ENCODE measurements at places on chromosomes 2 and 18.

DNA sequence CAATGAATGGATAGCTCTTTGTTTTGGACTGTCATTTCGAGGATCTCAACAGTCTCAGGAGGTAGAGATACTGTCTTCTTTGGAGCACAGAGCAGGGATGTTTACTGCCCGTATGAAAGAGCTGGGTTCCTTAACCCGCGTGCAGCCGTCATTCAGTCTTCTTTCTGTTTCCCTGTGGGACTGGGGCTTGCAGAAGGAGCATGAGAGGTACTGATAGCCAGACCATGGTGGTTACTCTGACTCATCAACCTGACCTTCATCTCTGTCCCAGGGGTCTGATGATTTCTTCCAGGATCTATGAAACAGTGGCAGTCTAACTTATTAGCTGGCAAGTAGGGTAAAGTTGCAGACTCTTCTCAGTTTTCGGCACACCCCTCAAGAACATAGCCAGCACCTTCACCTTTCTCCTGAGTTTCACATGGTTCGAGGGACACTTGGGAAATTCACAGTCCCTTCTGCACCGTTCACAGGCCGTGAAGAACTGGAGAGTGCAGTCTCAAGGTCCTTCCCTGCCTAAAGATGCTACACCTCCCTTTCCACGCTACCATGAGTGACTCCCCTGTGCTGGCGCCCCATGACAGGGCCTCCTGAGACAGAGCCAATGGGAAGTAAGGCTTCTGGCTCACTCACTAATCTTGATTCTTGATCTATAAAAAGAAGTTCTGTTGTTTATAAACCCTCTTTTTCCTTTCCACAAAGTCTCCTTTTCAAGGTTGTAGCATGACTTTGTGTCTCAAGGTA, 226.2 kb downstream of the MC4R start:
- no peak for DNase-seq

DNA sequence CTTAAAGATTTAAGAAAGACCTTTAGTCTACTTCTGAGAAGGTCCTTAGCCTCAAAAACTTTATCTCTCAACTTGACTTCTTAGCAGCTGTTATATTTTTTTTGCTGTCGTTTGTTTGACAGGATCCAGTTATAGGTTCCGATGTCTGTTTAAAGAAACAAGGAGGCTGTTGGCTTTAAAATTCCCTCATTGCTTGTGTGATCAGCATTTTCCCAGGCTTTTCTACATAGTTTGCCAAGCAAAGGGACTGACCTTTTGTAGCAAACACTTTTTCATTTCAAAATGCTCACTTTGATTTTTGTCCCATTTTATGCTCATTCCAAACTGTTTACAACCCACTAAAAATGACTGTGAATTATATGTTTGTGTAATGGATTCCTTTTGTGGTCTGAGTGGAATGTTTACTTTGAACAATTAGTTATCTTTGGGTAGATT, 394.9 kb downstream of the ARHGAP15 start:
- DNase-seq, result no peak

- no peak for DNase-seq
Observed at GRCh38 chr18:46247942-46248341, 143.8 kb downstream of the HAUS1 start.

DNA sequence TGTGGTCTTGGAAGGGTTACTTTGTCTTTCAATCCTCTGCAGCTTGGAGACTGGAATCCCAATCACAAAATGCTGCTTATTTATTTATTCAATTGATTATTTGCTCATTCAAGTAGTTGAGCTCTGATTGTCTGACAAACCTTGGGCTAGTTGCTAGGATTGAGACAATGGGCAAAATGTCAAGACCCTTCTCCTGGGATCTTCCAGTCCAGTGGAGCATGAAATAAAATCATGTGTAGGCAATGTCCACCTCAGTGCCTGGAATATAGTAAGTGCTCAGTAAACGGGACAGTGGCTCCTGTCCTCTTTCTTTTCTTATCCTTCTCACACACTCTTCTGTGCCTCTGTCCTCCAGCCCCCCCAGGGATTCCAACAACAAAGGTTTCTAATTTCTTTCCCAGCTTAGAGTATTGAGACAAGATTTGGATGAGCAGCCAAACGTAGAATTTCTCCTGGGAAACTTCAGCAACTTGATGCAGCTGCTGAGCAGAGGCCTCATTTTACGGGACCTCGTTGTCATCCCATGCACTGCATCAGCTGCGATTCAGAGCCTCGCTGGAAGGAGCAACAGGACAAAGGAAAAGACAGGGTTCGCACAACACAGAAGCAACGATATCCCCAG, 545.0 kb downstream of the SOX11 start:
- DNase-seq, result no peak

DNA sequence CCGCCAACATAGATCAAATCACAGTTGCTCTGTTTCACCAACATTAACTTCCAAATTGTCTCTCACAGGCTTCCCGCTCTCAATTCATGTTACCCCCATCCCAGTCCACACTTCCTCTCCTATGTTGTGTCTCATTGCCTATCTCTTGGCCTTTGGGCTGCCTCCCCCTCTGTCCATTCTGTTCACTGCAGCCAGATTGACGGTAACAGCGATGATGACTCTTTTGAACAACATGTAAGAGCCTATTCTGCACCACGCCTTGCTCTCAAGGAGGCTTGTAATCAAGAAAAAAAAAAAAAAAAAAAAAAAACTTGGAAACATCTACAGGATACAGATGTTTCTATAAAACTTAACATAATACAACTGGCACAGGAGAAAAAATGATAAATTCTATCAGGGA, 77.3 kb upstream of the RMDN2 start:
- no peak for DNase-seq

DNA sequence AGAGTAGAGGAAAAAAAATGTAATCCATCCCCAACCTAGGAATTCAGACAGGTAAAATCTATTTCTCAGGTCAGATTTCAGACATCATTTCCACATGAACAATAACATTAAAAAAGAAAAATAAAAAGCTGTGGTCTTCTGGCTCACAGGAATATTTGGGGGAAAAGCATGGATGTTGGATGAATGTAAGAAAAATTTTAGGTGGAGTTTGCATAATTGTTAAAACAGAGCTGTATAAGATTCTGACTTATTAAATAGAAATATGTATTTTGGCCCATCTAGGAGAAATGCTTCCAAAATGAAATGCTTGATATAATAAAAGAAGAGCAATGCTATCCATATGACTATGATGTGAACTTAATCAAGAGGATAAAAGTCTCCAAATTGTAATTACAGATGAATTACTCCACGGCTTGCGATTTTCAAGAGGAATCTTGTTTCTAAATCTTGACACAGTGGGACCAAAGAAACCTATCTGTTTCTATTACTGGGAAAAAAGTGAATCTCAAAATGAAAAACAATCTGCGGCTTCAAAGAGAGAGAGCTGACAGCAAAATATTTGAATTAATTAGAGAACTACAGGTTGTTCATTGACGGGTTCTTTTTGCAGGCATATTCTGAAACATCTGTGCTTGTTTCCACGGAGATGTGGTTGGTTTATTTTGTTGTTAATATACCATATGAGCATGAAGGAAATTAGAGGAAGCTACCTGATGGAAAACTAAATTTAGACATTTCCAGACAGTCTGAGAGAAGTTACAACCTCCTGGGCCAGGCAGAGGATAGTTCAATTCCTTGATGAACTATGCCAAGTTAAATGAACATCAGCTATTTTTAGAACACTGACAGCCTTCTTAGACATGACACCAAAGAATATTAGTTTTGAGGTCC, 468.7 kb downstream of the PID1 start:
- DNase-seq, result no peak

DNA sequence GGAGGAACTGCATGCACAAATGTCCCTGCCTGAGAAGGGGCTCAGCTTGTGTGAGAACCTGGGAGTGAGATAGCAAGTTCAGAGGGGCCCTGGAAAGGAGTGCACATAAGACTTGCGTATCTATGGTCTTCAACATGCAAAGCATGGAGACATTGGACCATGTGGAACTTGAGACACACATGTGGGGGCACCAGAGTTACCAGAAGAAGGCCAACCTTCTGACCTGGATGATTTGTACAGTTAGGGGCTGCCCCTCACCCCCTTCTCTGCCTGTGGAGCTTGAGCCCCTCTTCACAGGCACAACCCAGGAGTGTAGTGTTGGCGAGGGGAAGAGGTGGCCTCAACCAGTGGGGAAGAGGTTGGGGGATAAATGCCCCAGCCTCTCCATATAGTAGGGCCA, 165.0 kb upstream of the ARL4C start:
- no peak for DNase-seq

DNA sequence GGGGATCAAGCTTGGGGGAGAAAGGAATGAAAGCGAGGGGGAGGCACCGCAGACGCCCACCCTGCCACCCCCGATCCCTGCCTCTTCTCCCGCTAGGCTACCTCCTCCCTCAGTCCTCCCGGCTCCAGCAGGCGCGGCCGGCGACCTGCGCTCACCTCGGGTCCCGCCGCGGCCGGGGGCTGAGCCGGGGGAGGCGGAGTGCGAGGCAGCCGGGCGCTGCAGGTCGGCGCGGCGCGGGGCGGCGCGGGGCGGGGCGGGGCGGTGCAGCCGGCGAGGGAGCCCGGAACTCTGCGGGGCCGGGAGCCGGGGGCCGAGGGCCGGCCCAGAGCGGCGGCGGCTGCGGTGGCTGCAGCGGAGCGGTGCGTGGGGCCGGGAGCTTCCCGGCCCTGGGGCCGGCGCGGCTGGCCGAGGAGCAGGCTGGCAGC, 477 bp downstream of the ACVR1 start:
- peak; percentile 58 for DNase-seq

DNA sequence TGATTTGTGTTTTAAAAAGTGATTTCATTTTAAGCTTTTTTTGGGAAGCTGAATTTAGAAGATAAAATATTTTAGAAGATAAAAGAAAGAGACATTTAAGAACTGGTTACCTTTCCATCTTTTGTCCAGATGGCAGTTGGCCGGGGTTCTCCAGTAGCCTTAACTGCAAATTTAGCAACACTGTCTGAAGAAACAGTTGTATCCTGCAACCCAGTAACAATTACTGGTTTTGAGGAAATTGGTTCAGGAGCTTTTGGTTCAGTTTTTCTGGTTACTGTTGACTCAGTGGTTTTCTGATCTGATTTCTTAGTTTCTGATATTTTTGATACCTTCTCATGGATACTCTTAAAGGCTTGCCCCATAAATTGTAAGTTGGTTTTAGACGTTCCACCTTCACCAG, 49.9 kb downstream of the PLEKHA3 start:
- no peak for DNase-seq

- no peak for DNase-seq
Observed at GRCh38 chr2:201715459-201715858, 17.0 kb upstream of the MPP4 start.

- no peak for DNase-seq
Observed at GRCh38 chr2:196586511-196586991, 53.0 kb upstream of the CCDC150 start.

DNA sequence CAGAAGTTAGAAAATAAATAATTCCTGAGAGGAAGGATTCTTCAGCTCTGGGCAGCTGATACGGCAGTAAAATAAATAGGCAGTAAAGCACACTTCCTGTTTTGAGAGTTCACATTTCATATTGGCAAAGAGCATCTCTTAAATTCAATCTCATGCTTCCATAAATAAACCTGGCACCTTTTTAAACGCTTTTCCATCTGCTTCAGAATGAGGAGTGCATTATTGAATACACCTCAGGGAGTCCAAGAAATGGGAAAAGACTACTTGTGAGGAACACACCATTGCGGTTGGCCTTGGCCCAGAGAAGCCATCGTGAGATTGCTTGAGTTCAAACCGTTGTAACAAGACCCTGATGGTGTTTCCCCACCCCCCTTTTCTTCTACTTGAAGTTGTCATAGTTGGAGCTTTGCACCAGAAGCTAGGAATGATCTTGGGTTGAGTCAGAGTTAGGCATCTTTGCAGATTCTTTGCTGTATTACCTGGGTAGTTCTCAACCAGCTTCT, 123.9 kb downstream of the RDH14 start:
- DNase-seq, result no peak

GRCh38 chr2:44542520-44542919, 180.8 kb downstream of the CAMKMT start:
- DNase-seq, result no peak

DNA sequence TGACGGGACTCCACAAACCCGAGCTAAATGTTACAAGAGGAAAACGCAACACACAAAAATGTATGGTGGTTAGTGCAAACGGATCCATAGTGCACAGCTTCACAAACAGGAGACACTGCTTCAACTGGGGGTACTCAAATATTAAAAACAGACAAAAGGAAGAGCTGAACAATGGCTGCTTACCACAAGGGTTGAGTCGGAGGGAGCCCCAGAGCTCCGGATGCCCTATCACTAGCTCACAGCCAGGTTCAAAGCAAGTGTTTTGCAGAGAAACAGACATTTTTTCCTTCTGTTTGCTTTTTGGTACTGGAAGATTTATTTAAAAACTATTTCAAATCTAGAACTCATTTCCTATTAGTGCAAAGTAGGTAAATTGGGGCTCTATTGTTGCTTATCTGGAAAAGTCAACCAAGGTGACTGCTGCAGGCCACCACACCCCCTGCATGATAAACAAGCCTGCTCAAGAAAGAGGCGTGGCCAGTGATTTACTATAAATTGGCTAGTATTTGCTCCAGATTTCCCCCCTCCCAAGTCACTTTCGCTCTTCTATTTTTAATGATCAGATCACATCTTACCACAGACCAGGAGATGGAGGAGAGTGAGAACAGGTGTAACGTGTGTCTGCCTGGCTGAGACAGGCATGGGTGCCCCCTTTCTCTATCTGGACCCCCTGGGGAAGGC, 46.5 kb downstream of the ZAP70 start:
- no peak for DNase-seq

DNA sequence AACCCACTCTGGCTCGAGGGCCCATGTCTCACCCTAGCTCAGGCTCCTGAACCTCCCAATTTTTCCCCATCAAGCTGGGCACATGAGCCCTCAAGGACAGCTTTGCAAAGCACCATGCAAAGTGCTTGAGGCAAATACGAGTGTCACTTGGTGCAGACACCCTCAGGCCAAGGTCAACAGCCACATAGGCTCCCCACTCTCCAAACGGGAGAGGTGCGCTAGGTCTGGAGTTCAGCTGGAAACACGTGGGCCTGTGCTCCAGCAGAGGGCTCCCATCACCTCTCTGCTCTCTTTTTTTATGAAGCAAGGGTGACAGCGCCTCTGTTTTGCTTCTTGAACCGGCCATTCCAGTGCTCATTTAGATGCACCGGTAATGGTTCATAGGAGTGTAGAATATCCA, 11.9 kb upstream of the ARHGAP25 start:
- DNase-seq, result peak; percentile 6

- DNase-seq, result no peak
Observed at GRCh38 chr2:121309801-121310200, 24.8 kb upstream of the TFCP2L1 start.

GRCh38 chr2:101704816-101705578, 7.5 kb downstream of the MAP4K4 start:
- no peak for DNase-seq

GRCh38 chr2:22879009-22879863, 505.7 kb upstream of the KLHL29 start:
- DNase-seq, result no peak

DNA sequence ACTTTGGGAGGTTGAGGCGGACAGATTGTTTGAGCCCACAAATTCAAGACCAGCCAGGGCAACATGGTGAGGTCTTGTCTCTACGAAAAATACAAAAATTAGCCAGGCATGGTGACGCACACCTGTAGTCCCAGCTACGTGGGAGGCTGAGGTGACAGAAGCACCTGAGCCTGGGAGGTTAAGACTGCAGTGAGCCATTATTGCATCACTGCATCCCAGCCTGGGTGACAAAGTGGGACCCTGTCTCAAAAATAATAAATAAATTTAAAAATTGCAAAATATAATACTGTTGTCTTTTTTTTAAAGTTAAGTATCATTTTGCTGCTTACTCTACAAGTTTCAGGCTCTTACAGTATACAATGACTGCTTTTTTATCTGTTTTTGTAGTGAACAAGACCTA, 4.0 kb upstream of the ANKRD12 start:
- no peak for DNase-seq

- peak; percentile 41 for DNase-seq
Observed at GRCh38 chr2:7133521-7133920, 216.3 kb downstream of the RNF144A start.
